RPMI8226 (cell line): ENCODE measurements at places on chromosomes 2 and 18.

GRCh38 chr2:67561457-67561965 lies 164.4 kb downstream of the ETAA1 start:
- DNase-seq: no peak

- DNase-seq: no peak
Observed at GRCh38 chr2:146523196-146523595, 1321.6 kb upstream of the ACVR2A start.

GRCh38 chr2:84040281-84040680 lies 418.8 kb downstream of the SUCLG1 start:
- no peak for DNase-seq

DNA sequence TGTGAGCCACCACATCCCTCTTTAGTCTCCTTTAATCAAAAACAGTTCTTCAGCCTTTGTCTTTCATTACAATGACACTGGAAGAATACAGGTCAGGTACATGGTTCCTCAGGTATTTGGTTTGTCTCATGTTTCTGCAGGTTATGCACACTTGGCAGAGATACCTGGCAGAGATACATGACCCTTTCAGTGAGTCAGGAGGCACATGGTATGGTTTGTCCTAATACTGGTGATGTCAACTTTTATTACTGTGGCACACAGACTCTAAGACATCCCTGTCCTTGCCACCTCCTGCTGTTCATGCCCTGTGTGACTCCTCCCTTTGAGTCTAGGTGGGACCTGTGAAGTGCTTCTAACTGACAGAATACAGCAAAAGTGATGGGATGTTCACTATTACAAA lies 58.4 kb downstream of the SPIRE1 start:
- no peak for DNase-seq

DNA sequence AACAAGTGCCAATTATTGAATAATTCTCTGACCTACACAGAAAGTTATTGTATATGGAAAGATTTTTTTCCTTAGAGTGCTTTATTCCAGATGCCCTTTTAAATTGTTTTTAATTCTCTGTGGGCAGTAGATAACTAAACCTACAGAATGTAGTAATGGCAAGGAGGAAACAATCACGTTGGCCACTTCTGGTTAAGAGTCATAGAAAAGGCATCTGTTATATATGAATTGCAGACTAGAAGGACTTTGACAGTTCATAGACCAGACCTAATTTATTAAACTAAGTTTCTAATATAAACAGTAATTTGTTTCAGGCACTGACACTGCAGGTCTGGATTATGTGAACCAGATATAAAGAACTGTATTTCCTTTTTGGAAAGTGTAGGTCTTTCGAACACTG lies 607.5 kb downstream of the PLCL1 start:
- no peak for DNase-seq

GRCh38 chr2:226077031-226077430 lies 677.5 kb downstream of the NYAP2 start:
- no peak for DNase-seq

- DNase-seq: no peak
Observed at GRCh38 chr2:52512760-52513159, 1254.8 kb upstream of the CHAC2 start.

- no peak for DNase-seq
Observed at GRCh38 chr18:48968412-48969215, 17.8 kb upstream of the SMAD7 start.

DNA sequence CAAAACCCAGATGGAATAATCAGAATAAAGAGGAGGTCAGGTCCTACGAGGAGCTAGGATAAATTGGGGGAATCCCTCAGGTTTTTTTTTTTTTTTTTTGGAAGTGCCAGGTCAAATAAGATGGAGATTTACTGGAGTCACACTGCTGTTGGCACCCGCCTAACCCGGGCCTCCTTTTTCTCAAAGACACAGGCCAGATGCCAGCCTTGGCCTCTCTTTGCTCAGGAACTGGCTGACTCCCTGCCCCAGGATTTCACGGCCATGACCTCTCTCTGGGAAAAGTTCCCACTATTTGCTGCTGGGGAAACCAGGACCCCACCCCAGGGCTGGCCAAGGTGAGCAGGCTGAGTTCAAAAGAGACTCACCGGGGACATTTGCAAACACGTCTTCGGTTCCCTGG lies 2.5 kb downstream of the CD8A start:
- no peak for DNase-seq
